ENCODE measurements at places on chromosomes 2 and 18.

DNA sequence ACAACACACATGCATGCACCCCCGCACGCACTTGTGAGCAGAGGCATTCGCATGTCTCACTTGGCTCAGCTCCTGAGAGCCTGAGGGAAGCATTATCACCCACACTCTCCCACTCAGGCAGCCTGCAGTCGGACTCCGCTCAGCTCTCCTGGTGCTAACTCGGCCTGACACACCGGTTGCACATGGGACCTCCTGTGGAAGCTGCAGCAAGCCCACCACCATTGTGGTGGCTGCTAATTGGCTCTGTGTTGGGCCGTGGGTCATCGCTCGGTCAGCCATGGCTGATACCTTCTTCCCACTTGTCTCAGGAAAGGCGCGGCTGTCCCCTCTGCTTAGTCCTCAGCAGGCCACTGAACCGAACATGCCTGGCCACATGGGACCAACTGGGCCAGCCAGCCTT is 13.7 kb upstream of the TEX261 start:
- peaks cover 13% of the 10 kb centered on the region for H3K27me3 ChIP-seq
- DNase-seq = no peak
- no peaks in the 10 kb centered on the region for H3K4me1 ChIP-seq
- H3K4me3 ChIP-seq = no peak overlapping the region
- H3K27ac ChIP-seq = no peak overlapping the region

GRCh38 chr2:217360781-217361482 is 501.1 kb upstream of the TNP1 start:
- H3K36me3 ChIP-seq = no peaks in the 10 kb centered on the region
- no peak for DNase-seq
- H3K4me1 ChIP-seq = no peaks in the 10 kb centered on the region
- H3K4me3 ChIP-seq = no peak overlapping the region
- no peak overlapping the region for H3K27ac ChIP-seq
- H3K27me3 ChIP-seq = no peaks in the 10 kb centered on the region

GRCh38 chr18:41989508-41989907 is 34.5 kb downstream of the PIK3C3 start:
- H3K36me3 ChIP-seq = peaks cover 56% of the 10 kb centered on the region
- H3K27ac ChIP-seq = no peak overlapping the region
- H3K4me3 ChIP-seq = no peak overlapping the region
- H3K4me1 ChIP-seq = peaks cover 4% of the 10 kb centered on the region
- H3K27me3 ChIP-seq = no peaks in the 10 kb centered on the region

DNA sequence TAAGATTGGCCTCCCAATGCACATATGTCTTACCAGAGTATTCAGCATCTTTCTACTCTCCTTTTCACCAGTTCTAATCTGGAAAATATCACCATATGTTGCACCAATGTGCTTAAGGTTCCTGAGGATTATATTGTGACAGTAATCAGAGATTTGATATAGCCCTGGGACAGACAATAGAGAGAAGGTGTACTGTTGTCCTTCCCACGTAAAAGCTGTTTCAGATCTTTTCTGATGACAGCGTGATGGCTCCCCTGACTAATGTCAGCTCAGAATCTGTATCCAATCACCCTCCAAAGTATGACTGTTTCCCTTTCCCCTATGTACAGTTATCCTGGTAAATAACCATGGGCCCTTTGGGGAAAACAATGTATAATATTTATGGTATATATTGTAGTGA is 9.0 kb upstream of the MLPH start:
- no peaks in the 10 kb centered on the region for H3K36me3 ChIP-seq
- H3K4me3 ChIP-seq = no peak overlapping the region
- H3K27ac ChIP-seq = no peak overlapping the region
- peaks cover 43% of the 10 kb centered on the region for H3K27me3 ChIP-seq
- H3K4me1 ChIP-seq = peaks cover 6% of the 10 kb centered on the region

DNA sequence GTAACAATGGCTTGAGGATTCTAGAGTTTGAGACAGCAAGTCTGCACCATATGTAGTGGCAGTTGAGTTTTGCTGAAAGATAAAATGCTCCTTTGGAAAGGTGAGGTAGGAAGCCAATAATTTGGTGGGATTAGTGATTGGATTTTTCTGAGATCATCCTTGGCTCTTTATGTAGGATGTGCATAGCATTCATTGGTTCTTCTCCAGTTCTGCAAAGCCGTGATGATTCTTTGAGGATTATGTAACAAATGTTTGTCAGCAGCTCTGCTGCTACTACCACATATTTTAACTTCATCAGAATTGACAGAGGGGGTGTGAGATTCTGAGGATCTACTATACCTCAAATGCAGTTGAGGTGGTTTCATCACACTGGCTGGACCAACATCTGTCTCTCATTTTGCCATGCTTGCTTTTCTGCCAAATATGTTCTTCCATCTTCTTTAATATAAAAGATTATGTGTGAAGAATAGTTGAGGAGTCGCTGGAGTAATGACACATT is 188.9 kb upstream of the RASGRP3 start:
- no peak overlapping the region for H3K27ac ChIP-seq
- no peaks in the 10 kb centered on the region for H3K4me1 ChIP-seq
- peaks cover 27% of the 10 kb centered on the region for H3K27me3 ChIP-seq
- H3K4me3 ChIP-seq = no peak overlapping the region

DNA sequence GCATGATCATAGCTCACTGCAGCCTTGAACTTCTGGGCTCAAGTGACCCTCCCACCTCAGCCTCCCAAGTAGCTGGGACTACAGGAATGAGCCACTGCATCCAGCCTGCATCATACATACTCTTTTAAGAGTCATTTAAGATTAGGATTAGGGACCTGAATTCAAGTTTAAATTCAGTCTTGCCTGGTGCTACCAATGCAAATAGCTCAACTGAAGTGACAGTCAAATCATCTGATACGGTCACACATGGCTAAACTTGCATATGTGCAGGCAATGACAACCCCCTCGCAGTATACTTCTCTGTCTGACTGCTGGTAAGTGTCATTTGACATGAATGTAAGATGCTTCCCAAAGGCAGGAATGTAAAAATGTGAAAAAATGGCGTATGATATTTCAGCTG is 31.8 kb upstream of the TMEM131 start:
- no peak for DNase-seq
- H3K4me3 ChIP-seq = no peak overlapping the region
- H3K27ac ChIP-seq = no peak overlapping the region
- peaks cover 24% of the 10 kb centered on the region for H3K4me1 ChIP-seq
- peaks cover 9% of the 10 kb centered on the region for H3K27me3 ChIP-seq
- no peaks in the 10 kb centered on the region for H3K36me3 ChIP-seq

DNA sequence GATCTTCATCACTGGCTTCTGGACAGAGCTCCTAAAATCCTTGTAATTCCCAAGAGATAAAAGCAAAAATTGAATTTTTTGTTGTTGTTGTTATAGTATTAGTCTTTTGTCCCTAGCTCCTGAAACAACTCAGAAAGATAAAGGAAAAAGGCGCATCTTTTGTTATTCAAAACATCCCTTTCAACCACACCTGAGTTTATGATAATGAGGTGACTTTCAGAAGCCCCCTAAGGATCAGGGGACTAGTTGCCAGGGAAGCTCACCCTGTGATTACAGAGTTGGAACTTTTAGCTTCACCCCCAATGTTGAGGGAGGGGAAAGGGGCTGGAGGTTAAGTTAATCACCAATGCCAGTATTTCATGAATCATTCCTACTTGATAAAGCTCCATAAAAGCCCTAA is 10.3 kb upstream of the CERKL start:
- H3K27me3 ChIP-seq = peaks cover 37% of the 10 kb centered on the region
- H3K4me1 ChIP-seq = no peaks in the 10 kb centered on the region
- DNase-seq = no peak
- no peaks in the 10 kb centered on the region for H3K36me3 ChIP-seq

GRCh38 chr18:61443081-61443725 is 110.0 kb downstream of the CDH20 start:
- H3K4me1 ChIP-seq = no peaks in the 10 kb centered on the region
- DNase-seq = no peak
- no peaks in the 10 kb centered on the region for H3K36me3 ChIP-seq
- H3K27me3 ChIP-seq = no peaks in the 10 kb centered on the region
- H3K4me3 ChIP-seq = no peak overlapping the region

Data from activated CD4-positive, alpha-beta memory T cell treated with anti-CD3 and anti-CD28 coated beads, Interleukin-2, amount 10 ng/mL, durations not matched to agents 7 days and 5 days (primary cell).